ENCODE measurements at places on chromosomes 2 and 18.

- no peak for DNase-seq
Measured at GRCh38 chr2:214135966-214136365, 274.9 kb upstream of the VWC2L start.

GRCh38 chr2:157444641-157445040 is 752 bp upstream of the CYTIP start:
- no peak for DNase-seq

DNA sequence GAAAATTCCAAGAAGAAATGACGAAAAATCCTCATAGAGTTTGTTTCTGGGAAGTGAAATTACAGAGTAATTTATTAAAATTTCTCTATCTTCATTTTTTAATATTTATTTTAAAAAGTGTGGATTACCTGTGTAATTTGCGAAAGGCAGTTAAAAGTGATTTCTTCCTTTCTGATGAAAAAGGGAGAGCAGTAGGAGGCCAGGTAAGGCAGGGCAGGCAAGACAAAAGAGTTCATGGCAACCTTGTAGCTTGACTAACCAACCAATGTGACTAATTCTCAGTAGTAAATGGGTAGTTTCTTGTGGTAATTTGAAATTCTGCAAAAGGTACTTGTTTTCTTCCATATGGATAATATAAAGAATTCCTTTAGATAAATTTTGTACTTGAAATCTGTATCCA is 34.9 kb upstream of the COL5A2 start:
- DNase-seq = no peak

- DNase-seq = no peak
Measured at GRCh38 chr2:238024986-238025385, 35.8 kb upstream of the SCLY start.

DNA sequence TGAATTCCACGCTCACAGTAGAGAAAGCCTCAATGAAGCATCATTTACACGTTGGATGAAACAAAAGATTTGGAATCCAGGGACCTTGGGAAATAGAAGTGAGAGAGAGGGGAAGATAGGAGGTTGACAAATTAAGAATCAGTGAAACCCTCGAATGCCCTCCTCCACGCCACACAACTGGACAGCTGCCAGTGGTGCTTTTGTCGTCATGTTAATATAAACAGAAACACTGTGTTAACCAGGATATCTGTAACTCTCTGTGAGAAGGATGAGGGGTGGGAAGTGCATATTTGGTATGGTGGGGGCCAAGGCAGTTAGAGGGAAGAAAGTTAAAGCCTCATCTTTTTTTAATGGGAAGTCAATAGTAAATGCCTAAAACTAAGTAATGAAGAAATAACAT is 108.7 kb downstream of the GFPT1 start:
- no peak for DNase-seq

- DNase-seq = no peak
Measured at GRCh38 chr2:172588931-172589330, 33.0 kb downstream of the PDK1 start.

- no peak for DNase-seq
Measured at GRCh38 chr2:238427435-238428162, 872 bp downstream of the ASB1 start.

DNA sequence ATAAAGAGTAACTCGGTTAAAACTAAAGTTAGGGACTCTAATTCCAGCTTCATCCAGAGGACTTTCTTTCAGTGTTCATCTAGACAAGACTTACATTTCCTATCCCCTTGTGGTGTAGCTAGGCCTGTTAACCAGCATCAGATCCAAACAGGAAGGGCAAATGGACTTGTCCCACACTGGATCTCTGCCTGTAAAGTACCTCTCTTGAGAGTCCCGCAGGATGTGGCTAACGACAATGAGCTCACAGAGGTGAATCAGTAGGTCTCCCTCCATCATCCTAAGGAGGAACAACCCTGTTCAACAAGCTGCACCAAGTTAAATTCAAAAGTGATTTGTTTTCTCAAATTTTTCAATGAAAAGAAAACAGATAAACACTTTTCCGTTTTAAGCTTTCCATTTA is 412.3 kb upstream of the RGPD4 start:
- DNase-seq = peak; percentile 3

- no peak for DNase-seq
Measured at GRCh38 chr2:134287323-134287722, 33.5 kb downstream of the MGAT5 start.

DNA sequence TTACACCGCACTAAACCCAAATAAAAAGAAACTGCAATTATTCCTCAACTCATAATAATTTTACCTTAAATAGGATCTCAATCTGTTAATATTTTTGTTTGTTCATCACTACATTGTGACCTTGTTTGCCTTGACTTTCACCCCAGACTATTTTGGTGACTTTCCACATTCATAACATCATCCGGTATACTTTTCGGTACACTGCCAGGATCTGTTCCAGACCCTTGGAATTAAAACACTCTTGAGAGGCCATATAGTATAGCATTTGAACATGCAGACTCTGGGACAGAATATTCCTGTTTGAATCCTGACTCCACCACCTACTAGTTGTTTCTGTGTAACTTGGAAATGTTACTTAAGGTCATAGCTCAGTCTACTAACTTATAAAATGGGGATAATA is 577.4 kb downstream of the METTL4 start:
- DNase-seq = no peak

- DNase-seq = peak; percentile 55
Measured at GRCh38 chr18:5276947-5277346, 18.6 kb downstream of the ZBTB14 start.

DNA sequence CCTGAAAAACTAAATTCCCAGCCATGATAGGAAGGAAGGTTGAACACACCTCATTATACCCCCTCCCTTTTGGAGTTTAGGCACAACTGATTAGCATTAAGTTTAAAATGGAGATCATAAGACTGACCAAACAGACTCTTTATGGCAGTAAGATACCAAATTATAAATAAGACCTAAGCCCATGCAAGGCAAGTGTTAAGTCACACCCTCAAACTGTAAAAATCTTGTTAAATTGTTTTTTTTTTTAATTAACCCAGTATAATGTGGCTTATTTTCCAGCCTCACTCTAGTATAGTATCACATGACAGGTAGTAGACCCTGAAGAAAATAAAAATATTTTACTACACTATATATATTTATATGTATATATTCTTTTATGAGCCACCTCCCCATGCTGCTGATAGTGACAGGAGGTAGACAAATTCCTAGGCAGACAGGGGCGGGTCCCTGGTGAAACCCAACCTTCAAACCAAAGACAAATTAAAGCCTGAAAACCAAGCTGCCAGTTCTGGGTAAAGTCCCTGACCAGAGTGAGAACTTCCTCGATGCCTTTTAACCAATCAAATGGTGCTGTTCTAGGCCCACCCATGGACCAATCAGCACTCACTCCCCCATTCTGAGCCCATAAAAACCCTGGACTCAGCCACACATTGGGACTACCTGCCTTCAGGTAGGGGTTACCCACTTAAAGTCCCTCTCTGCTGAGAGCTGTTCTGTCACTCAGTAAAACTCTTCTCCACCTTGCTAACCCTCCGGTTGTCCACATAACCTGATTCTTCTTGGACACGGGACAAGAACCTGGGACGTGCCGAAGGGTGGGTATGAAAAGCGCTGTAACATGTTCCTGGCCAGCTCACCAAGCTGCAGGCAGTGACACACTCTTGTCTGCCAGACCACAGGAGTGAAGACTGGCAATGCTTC is 123.9 kb upstream of the B3GNT2 start:
- DNase-seq = peak; percentile 30

DNA sequence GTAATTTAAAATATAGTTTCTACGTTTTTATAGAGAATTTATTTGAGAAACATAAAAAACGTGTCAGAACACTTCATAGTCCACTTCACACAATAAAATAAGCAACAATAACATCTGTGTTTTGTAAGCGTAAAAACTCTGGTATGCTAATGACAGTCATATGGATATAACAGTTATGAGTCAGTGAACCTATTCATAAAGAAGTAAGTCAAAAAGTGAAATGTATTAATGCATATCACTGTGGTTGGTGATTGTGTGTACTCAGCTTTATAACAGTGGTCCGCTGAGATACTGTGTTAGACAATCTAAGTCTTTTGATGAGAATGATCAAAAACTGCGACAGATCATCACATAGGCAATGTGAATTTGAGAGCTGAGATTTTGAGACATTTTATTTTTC is 153.2 kb downstream of the WDR7 start:
- DNase-seq = no peak

DNA sequence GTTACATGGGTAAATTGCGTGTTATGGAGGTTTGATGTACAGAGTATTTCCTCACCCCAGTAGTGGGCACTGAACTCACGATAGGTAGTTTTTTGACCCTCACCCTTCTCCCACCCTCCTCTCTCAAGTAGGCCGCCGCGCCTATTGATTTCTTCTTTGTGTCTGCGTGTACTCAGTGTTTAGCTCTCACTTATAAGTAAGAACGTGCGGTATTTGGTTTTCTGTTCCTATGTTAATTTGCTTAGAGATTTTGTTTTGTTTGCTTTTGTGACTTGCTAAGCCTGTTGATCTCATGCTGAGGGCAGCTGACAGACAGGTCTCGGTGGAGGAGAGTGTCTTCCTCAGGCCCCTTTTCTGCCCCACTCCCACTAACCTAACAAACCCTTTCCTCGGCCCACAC is 36.2 kb downstream of the ACOXL start:
- peak; percentile 62 for DNase-seq

DNA sequence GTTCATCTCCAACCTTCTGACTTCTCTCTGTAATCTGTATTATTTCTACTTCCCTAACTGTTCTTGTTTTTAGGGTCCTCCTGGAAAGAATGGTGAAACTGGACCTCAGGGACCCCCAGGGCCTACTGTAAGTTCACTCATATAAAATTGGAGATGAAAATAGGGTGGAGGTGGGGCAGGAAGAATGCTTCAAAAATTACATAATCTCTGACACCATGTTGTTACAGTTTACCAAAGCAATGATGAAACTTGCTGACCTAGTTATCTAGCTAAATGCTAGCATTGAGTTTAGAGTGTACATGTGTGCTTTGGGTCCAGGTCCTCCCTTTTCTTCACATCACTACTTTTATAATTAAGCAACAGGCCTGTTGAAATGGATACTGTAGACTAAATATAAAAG is 23.1 kb downstream of the COL3A1 start:
- DNase-seq = no peak

DNA sequence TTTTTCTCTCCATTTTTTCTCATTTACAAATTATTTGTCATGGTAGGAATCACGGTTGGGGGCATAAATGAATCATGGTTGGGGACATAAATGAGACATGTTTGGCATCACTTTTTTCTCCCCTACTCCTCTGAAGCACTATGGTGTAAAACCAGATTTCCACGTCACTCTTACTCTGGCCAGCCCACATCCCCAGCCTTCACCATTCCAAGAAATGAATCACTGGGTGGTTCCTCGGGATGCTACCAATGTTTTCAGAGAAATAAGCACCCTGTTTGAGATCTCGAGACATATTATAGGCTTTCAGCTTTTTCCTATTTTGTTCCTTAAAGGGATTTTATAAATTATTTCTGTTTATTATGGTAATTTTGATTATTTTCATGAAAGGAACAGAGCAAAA is 155.0 kb upstream of the SLC8A1 start:
- DNase-seq = no peak

GRCh38 chr18:48800876-48801727 is 149.7 kb downstream of the SMAD7 start:
- DNase-seq = no peak

GRCh38 chr2:47486841-47487497 is 84.0 kb downstream of the MSH2 start:
- peak; percentile 46 for DNase-seq

DNA sequence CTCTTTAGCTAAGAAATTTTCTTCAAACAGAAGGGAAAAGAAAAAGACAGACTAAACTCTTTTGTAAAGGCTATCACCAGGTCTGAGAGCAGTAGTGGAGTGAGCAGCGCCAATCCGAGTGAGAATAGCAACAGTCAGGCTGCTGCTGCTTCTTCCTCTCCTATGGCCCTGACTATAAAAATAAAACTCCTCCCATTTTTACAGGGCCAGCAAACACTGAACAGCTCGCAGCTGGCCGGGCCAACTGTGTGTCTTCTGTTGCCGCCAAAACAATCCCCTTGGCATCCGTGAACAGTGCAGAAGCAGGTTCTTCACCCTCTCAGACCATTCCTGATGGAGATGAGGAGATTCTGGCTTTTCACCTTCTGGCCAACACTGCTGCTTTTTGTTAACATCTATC is 124.5 kb downstream of the CNTNAP5 start:
- DNase-seq = no peak

DNA sequence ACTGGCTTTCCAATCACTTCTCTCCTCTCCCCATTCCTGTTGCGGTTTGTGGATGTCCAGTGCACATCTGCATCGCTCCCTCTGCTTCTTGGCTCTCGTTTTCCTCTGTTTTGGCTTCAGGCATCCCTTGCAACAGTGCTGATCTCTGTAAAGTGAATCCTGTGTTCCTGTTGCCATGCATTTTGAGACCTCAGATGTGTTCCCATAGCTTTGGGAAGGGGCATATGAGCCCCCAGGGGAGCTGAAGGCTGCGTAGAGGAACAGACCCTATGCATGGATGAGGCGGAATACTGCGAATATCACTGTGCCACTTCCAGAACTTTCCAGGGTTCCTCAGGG is 168.4 kb upstream of the HAAO start:
- no peak for DNase-seq

DNA sequence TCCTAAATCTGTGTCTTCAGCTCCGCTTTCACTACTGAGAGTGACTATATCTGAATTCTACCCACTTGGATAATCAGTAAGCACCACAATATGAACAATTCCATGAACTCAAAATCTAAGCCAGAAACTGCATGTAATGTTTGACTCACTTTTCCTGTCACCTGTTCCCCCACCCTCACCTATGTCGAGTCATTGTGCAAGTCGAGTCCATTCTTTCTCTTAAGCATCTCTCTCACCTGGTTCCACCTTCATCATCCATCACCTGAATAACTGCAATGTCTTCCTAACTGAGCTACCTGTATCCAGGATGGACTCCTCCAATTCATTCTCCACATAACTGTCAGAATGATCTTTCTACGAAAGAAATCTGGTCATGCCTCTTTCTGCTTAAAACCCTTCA is 58.2 kb downstream of the PPP1R1C start:
- no peak for DNase-seq

- no peak for DNase-seq
Measured at GRCh38 chr2:220240641-220241040, 613.2 kb downstream of the SLC4A3 start.

- DNase-seq = no peak
Measured at GRCh38 chr2:181164699-181165098, 184.3 kb downstream of the UBE2E3 start.

- DNase-seq = no peak
Measured at GRCh38 chr18:34972765-34973414, 68.3 kb upstream of the MAPRE2 start.

DNA sequence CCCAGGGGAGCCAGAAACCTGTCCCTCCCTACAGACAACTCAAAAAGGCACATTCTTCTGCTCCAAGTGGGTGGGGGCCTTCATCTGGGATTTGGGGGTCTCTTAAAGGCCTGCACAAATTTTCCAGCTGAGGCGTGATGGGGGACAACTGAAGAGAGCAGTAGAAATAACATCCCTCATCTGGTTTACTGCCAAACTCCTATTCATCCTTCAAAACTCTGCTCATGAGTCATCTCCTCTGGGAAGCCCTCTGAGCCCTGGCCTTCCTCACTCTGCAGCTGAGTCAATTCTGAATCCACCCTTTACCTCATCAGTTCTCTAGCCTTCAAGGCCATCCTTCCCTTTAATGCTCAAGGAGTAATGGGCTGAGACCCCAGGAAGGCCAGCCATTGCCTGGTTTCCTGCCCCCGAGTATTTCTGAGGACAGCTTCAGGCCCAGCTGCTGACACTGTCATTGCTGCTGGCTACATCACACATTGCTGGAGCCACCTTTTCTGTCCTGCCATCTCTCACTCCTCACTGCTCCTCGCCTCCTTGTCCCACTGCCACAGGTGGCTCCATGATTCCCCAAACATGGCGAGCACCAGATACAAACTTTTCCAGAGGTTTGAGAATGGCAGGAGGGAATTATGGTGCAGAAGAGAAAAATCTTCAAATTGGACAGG is 32.2 kb upstream of the GLI2 start:
- DNase-seq = no peak
